ENCODE measurements at places on chromosomes 3 and 15.

GRCh38 chr3:127685708-127686511 is 13.2 kb downstream of the ABTB1 start:
- no peak for DNase-seq

- no peak for DNase-seq
Observed at GRCh38 chr3:46135475-46135874, 72.6 kb downstream of the CCR1 start.

- DNase-seq = no peak
Observed at GRCh38 chr3:131338948-131339640, 42.5 kb upstream of the NUDT16 start.

- DNase-seq = no peak
Observed at GRCh38 chr15:93705753-93706455, 525.5 kb upstream of the MCTP2 start.

- no peak for DNase-seq
Observed at GRCh38 chr3:52705438-52705687, 228 bp downstream of the GLT8D1 start.

DNA sequence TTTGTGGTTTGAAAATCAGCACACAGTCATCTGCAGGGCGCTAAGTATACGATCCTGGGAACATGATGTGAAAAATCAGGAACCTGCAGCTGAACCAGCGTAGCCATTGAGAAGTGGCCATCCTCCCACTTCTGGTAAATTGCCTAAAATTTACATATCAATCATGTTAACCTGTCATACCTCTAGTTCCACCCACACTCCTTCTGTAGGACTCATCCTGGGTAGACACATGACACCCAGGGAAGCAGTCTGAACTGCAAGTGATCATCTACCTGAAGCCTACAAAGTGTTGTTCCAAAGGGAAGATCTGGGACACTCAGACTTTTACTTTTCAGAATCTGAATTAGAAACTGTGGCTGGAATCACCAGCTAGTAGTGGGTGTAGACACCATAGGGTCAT is 5.5 kb upstream of the PSMD6 start:
- DNase-seq = no peak

- DNase-seq = no peak
Observed at GRCh38 chr3:124919756-124920155, 14.8 kb downstream of the MUC13 start.

- DNase-seq = no peak
Observed at GRCh38 chr3:105824129-105824528, 44.7 kb downstream of the CBLB start.

Data from stimulated activated naive CD4-positive, alpha-beta T cell treated with Interleukin-2 at 50 U/mL for 16 hours (primary cell).